Right renal pelvis (tissue), 4 donors: ENCODE measurements at places on chromosomes 13 and 19. TPM values are rescaled to one million over a fixed set of nuclear protein-coding genes. Genes with fewer than 3 reads are reported as not detected.
A peak's percentile ranks its signal among the peaks of the same experiment; 100 is the strongest.

The PSG6 gene
- polyA plus RNA-seq = not detected

- DNase-seq = no peak
Measured at GRCh38 chr19:23286477-23286876, 36.3 kb upstream of the ZNF724 start.

DNA sequence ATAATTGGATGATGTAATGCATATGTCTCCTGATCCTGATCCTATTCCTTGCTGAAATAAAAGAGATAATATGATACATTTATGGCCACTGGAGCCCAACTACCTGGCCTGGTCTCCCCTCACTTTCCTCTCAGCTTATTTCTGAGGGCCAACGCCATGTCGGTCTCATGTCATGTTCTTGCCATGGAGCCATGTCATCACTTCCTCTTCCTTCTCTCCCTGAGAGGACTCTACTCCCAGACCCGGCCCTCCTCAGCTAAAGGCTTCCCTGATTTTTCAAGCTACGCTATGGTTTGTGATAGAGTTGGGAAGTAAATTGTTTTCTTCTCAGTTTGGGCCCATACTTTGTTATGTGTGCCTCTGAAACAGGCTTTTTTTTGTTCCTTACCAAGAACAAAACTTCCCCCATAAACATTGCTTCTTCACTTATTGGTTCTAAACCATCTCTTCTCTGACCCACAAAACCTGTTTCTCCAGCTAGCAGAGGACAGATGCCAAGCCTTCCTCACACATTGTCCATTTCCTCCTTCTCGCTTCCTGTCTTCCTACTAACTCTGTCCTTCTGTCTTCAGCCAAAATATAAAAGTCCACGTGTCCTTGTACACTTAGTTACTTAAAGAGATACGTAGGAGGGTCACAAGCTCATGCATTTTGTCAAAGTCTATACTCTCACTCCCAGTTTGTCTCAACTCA is 319.9 kb upstream of the DACH1 start:
- no peak for DNase-seq

DNA sequence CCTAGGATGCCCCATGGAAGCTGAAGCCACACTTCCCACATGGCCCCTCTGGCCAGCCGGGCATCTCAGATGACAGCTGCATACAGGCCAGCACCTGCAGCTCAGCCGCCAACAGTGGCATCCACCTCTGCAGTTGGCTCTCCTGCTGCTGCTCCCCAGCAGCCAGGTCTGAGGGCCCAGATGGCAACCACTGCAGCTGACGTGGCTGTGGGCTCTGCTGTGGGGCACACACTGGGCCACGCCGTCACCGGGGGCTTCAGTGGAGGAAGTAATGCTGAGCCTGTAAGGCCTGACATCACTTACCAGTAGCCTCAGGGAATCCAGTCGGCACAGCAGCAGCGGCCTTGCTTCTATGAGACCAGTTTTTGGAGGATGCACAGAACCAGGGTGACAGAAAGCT is 45.3 kb upstream of the LSM14A start:
- no peak for DNase-seq

DNA sequence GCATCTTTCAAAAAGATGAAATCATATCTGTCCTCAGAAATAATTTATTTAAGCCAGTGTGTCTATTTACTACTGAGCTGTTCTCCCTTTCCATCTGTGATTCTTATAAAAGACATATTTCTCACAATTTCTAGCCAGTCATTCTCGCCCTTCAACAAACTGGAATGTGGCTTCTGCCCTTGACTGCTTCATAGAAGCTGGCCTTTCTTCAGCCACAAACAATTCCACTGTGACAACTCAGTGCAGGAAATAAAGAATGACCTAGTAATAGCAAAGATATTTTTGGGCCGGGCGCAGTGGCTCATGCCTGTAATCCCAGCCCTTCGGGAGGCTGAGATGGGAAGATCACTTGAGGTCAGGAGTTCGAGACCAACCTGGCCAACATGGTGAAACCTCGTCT is 655.5 kb downstream of the PCDH9 start:
- no peak for DNase-seq

The PLIN5 gene
- 4.8 TPM for polyA plus RNA-seq

The CDX2 gene
- not detected for polyA plus RNA-seq

GRCh38 chr19:29577649-29577963 is 28.5 kb upstream of the POP4 start:
- no peak for DNase-seq

The KLF1 gene
- polyA plus RNA-seq = 0.43 TPM

The UBE2L5 gene
- 0.30 TPM for polyA plus RNA-seq

- DNase-seq = no peak
Measured at GRCh38 chr19:35229601-35230000, 1.1 kb upstream of the FAM187B start.

DNA sequence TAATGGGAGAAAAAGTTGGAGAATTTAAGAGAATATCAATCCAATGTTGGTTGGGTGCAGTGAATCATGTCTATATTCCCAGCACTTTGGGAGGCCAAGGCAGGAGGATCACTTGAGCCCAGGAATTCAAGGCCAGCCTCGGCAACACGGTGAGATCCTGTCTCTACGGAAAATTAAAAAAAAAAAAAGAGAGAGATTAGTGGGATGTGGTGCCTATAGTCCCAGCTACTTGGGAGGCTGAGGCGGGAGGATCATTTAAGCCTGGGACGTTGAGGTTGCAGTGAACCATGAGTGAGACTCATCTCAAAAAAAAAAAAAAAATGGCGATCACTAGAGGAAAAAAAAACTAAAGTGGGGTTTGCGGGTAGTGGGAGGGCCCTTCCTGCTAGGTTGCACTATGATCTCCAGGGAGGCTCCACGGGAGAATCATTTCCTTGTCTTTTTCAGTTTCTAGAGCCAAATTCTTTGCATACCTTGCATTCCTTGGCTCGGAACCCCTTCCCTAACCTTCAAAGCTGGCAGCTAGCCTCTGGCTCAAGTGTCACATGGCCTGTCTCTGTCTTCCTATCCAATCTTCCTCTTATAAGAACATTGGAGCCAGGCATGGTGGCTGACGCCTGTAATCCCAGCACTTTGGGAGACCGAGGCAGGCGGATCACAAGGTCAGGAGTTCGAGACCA is 5.8 kb upstream of the ERCC2 start:
- peak; percentile 38 for DNase-seq

The C19orf67 gene
- 0.10 TPM for polyA plus RNA-seq

The ZNF285 gene
- 11.5 TPM for polyA plus RNA-seq

The KLK1 gene
- 2.0 TPM for polyA plus RNA-seq

The C19orf18 gene
- polyA plus RNA-seq = 1.7 TPM

The KCNC3 gene
- polyA plus RNA-seq = 35.0 TPM

GRCh38 chr19:19662871-19663255 is 613 bp downstream of the ATP13A1 start:
- DNase-seq = no peak

The MRPL54 gene
- polyA plus RNA-seq = 33.9 TPM
